CD4-positive, alpha-beta T cell treated with Interleukin-4 for 1 hour (primary cell): ENCODE measurements at places on chromosomes 12 and 14.
A peak's percentile ranks its signal among the peaks of the same experiment; 100 is the strongest.

DNA sequence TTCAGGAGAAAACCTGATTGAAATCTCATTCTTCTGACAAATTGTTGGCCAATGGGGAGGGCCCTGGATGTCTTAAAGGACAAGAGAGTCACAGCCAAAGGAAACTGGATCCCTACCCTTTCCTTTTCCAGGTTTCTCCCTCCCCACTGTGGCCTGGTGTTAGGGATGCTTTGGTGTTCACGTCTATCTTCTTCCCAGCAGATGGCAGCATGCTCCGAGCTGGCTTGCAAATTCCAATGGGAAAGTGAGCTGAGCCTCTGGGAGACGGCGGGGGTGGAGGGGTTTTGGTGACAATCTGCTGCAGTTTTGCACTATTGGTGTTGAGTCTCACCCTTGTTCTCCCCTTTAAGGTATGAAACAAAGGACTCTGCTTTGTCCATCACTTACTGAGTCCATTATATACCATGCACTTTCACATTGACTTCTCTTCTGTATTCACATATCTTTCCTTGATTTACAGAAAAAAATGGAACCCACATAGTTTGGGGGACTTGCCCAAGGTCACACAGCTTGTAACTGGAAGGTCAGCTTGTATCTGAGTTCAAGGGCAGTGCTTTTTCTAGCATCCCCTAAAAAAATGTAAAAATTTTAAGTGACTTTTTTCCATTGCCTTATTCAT is 39.3 kb downstream of the CCDC177 start:
- DNase-seq, result no peak

- DNase-seq, result peak; percentile 63
Measured at GRCh38 chr12:49092086-49092815, 2.4 kb downstream of the DHH start.

DNA sequence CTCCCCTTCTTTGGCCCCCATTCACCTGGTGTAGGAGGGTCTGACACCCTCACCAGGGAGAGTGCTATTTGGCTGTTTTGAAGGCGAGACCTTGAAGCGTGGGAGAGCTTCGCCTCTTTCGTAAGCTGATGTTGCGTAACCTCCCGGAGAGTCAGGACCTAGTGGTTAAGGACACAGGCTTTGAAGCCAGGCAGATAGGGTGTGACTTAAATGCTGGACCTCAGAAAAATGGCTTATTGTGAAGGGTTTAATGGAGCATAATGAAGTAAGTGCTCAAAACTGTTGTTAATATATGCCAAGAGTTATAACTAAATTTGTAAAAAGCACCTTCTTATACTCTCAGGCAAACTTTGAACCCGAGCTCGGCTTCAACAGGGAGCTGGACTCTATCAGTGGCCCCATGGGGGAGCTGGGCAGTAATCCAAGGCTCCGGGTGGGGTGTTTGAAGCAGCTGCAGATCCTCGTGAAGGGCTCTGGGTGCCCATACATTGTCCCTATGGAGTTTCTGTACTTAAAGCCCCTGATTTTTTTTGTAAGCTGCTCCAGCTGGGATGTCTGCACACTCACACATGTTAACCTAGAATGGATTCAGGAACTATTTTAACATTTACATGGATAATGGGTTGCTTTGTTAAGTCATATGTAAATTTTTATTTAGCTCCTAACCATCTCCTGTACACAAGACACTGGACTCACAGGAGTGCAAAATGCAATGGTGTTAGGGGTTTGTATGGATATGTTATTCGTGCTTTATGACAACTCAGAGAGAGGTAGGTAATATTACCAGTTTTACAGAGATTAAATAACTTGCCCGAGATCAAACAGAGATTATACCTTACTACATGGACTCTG is 26.0 kb downstream of the PPFIBP1 start:
- DNase-seq, result no peak

GRCh38 chr12:108313606-108314351 is 25.3 kb downstream of the CMKLR1 start:
- peak; percentile 56 for DNase-seq

DNA sequence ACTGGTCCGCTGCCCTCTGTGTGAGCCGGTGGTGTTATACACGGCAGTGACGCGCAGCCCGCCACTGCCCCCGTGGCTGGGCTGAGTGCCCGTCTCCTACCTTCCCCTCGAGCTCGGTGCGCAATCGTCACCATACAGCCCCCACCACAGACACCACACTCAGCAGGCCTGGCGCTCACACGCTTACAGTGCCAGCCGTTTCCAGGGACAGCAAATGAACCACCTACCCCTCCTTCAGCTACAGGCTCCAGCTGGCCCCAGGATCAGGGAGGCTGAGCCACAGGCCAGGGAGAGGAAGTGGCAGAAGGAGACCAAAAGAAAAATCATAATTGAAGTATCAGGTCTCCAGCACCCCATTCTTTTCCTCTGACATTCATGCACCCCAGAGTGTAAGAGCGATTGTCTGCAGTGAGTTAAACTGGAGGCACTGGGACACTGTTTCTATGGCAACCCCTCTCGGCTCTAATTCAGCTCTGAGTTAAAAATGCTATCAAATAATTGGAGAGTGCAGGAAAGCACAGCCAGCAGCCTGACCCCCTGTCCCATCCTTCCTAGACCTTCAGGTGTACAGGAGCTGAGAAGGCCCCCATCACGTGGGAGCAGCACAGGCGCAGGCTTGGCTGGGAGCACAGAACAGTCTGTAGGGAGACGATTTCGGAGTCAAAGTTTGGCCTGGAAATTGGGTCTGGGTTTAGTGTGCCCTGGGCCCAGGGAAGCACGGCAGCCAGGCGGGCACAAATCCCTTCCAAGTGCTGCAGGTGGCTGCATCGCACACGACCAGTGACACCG is 18.0 kb downstream of the LRTM2 start:
- DNase-seq, result no peak

GRCh38 chr12:2836574-2836973 is 1.7 kb upstream of the NRIP2 start:
- DNase-seq, result no peak

- no peak for DNase-seq
Measured at GRCh38 chr12:74449872-74450271, 87.8 kb upstream of the ATXN7L3B start.

GRCh38 chr14:32200368-32201192 is 1.3 kb upstream of the RNU6-7 start:
- no peak for DNase-seq

- no peak for DNase-seq
Measured at GRCh38 chr12:101671833-101672232, 25.6 kb upstream of the CHPT1 start.

DNA sequence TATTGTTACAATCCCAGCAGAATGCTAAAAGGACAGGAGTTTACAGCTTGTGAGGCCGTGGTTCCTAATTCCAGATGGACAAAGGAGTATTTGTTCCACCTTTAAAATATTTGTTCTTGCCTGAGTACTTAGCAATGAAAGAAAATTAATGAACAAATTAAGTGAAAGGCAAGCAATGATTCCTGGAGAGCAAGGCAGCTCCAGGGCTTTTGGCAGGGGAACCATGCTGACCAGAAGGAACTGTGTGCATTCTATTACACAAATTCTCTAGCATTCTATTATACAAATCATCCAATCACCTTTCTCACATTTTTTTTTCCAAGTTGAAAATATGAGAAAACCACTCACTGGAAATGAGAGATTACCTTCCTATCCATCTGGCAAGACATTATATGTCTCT is 1.8 kb upstream of the BMAL2 start:
- no peak for DNase-seq

DNA sequence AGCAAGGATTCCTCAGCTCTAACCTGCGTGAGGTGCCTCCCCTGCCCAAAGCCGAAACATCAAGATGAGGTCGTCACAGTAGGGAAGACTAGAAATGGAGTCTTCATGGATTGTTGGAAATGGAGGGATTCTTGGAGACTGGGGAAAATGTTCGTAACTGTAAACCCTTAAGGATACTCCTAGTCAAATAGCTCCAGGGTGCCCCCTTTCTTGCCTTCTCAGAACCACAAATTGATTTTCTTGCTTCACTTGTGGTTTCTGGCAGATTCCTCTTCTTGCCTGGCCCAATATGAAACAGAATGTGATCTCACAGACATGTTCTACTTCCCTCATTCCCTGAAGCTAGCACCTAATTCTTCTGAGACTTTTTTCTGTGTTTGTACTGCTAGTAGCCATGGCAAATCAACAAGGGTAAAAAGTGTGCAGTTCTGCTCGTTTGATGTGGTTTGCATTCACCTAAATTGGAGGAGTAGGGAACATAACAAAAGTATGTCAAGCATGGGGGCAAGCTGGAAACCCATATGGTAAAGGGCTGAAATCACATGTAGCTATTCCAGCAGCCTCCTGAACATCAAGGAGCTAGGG is 332.0 kb downstream of the PAWR start:
- DNase-seq, result no peak

GRCh38 chr12:32039917-32040575 is 66.6 kb upstream of the BICD1 start:
- DNase-seq, result no peak

DNA sequence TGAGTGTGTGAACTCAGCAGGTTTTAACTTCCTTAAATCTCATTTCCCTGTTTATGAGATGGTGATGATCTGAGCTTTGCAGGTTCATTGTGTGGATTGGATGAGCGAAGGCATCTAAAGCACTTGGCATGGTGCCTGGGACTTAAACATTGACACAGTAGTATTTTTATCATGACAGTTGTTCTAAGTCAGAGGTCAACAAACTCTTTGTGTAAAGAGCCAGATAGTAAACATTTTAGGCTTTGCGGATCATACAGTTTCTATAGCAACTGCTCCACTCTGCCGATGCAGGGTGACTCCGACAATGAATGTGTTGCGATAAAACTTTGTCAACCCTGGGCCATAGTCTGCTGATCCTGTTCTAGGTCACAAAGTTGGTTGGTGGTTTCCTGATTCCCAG is 25.2 kb downstream of the SLC24A4 start:
- DNase-seq, result no peak

- peak; percentile 78 for DNase-seq
Measured at GRCh38 chr12:6167327-6168280, 32.6 kb upstream of the CD9 start.

- DNase-seq, result no peak
Measured at GRCh38 chr12:124874988-124875802, 11.5 kb upstream of the SCARB1 start.

- no peak for DNase-seq
Measured at GRCh38 chr14:21042918-21043317, 756 bp downstream of the RNASE7 start.

GRCh38 chr12:72472350-72472749 is 200.2 kb downstream of the TRHDE start:
- no peak for DNase-seq

DNA sequence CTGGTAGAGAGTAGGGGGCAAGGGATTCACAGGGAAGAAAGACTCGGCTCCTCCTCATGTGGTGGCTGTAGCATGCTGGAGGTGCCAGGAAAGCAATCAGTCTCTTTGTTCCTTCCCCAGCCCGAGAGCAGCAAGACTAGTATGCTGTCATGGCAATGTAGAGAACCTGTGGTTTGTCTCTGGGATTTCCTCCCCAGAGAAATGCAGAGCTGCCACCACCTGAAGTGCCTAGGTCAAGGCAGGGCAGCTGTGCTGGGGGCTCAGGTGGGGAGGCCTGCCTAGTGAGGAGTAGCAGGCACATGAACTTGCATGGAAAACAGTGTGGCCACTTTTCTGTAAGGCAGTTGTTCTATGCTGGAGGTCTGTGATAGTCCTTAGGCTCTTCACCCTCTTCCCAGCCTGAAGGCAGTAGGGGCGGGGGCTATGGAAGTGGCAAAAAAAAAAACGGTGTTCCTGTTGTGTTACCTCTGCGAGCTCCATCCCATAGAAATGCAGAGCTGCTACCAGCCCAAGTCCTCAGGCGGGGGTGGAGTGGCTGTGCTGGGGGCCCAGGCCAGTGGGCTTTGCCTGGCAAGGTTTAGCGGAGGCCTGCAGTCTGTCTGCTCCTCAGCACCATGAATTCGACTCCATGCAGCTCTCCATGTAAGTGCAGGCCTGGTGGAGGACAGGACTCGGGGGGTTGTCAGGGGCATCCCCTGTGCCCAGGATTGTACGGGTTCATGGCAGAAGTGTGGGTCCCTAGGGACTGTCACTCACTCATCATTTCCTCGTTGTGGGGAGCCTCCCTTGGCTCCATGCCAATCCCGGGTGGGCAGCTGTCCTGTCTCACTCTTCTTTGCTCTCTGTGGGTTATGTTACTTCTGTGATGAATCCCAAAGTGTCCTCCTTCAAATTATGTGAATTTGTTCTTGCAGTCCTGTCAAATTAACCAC is 4.1 kb upstream of the CLEC4D start:
- no peak for DNase-seq

DNA sequence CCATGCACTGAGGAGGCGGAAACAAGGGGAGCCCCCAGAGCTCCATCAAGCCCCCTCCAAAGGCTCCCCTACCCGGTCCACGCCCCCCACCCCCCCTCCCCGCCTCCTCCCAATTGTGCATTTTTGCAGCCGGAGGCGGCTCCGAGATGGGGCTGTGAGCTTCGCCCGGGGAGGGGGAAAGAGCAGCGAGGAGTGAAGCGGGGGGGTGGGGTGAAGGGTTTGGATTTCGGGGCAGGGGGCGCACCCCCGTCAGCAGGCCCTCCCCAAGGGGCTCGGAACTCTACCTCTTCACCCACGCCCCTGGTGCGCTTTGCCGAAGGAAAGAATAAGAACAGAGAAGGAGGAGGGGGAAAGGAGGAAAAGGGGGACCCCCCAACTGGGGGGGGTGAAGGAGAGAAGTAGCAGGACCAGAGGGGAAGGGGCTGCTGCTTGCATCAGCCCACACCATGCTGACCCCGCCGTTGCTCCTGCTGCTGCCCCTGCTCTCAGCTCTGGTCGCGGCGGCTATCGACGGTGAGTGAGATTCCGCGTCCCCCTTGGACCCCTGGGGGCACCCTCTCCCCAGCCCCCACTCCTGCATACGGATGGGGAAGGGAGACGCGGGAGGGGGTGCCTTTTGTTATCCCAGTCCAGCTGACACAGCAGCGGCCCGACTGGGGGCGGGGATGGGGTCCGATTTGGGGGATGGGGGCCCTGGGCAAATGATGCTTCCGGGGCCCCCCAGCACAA is 400 bp downstream of the LRP1 start:
- no peak for DNase-seq

- no peak for DNase-seq
Measured at GRCh38 chr12:4265280-4265679, 8.3 kb upstream of the CCND2 start.

- DNase-seq, result no peak
Measured at GRCh38 chr14:100674897-100675619, 51.6 kb upstream of the DLK1 start.

- no peak for DNase-seq
Measured at GRCh38 chr14:89870316-89870715, 84.2 kb downstream of the EFCAB11 start.

DNA sequence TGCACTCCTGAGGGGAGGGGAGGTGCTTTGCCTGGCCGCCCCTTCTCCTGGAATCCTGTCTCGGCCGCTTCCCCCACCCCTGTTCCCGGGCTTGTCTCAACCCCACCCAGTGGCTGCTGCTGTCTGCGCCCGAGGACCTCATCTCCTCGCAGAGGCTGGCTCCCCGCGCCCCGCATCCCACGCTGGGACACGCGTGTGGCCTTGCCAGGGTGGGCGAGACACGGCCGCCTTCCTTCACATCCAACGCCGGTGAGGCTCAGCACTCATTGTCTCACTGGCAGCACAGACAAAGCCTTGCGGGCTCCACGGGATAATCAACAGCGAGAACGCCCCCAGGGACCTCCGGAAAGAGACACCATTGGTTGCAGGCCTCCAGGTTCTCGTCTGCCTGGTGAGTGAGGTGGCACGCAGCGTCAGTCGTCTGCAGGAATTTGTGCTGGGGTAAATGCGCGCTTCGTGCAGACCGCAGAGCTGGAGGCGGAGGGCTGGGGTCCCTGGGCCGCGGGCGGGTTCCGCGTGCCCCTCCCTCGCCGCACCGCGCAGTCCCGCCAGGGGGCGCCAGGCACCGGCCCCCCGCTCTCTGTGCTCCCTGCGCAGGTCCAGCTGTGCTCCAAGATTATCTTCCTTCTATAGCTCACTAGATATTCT is 26.8 kb downstream of the CCDC177 start:
- peak; percentile 3 for DNase-seq

- DNase-seq, result peak; percentile 58
Measured at GRCh38 chr12:12645485-12645884, 33.8 kb downstream of the CREBL2 start.
